ENCODE measurements at places on chromosomes 5 and 9.

GRCh38 chr5:180806351-180807011 is 3.9 kb upstream of the MGAT1 start:
- peak; percentile 33 for DNase-seq

GRCh38 chr9:129601082-129601674 is 19.7 kb downstream of the C9orf50 start:
- no peak for DNase-seq

GRCh38 chr5:142824391-142824790 is 54.2 kb downstream of the ARHGAP26 start:
- DNase-seq = no peak

DNA sequence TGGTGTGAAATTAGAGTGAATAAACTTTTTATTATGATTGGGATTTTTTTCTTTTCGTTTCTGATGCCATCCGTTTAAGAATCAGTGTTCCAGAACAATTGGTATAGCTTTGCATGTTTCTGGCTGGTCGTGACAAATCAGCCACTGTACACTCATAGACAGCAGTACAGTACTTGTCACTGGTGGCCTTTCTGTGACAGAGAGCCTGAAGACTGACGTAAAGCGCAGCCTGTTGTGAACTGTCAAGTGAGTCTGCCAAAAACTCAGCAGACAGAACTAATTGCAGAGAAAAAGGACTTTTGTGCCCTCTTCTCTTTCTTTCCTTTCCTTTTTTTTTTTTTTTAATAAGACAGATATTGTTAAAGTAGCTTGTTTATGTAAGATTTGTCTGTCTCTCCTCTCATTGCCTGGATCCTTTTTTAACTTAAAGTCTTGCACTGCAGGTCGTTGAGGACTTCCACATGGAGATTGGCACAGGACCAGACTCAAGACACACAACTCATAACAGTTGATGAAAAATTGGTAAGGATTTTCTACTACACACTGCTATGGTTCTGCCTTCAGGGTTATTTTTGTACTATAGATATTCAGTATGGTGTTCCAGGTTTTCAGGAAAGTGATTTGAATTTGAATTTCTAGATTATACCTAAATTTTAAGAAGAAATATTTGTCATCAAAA is 42.7 kb downstream of the NDUFS4 start:
- DNase-seq = peak; percentile 69

DNA sequence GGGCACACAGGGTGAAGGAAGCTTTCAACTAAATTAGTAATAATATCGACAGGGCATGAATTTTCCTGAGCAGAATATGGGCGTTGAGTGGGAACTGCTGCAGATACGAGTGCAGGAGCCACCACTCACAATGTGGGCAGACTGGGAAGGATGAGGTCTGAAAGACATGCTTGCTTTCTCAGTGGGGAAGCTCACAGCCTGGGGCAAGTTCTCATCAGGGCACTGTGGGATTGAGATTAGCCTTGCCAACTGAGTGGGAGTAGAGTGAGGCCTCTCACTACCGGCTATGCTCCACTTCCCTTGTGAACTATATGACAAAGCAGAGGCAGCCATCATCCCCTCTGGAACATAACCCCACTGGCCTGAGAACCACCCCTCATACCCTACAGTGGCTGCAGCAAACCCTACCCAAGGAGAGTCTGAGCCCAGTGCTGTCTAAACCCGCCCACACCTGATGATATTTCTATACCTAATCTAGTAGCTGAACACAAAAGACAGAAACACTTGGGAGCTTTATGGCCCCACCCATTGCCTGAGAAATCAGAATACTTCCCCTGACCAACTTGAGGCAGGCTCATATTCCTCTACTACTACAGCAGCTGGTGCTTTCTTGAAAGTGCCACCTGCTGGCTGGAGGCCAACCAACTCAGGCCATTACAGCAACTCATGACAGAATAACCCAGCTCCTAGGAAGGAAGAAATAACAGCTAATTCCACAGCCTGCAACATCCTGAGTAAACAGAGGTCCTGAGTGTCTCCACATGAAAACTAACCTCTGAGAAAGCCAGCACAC is 173.7 kb upstream of the SPEF2 start:
- DNase-seq = peak; percentile 34

- no peak for DNase-seq
Measured at GRCh38 chr9:106020186-106020585, 325.8 kb downstream of the TMEM38B start.

DNA sequence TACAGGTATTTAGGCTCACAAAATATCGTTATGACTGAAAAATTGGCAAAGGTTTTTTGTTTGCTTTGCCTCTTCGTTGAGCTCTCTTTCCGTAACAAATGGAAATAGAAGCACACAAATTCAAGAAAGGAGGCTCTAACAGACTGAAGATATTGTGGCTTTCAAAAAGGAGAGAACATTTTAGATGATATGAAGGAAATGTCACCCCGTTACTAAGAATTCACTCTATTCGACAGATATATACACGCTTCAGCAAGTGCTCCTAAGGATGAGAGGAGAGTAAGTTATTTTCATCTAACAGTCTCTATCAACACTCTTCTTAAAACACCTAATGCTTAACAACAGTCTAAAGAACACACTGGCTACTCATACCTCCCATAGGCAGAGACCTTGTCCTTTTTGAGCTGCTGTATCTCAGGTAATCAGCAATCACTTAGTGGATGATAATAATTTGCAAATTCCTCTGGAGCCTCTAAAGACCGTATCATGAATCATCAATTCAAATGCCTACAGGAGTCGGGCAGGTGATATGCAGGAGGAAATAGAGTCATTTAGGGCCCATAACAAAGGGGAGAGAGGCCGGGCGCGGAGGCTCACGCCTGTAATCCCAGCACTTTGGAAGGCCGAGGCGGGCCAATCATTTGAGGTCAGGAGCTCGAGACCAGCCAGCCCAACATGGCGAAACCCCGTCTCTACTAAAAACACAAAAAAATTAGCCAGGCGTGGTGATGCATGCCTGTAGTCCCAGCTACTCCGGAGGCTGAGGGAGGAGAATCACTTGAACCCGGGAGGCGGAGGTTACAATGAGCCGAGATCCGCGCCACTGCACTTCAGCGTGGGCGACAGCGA is 1.4 kb upstream of the HSDL2 start:
- DNase-seq = no peak

DNA sequence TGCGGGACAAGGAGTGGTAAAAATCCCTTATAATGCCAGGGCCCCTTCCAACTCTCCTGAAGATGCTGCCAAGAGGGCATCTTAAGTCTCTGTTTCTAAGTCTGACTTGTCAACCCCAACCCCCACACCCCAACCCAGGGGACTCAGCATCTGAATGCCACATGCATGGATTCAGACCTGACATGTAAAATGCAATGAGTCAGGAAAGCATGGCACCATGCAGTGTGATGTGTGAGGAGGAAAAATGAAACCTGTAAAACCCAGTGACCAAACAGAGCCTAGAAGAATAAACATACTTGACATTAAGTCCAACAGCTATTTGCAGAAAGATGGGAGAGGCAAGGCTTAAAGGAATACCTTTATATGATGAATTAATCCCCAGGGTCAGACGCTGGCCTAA is 112.4 kb downstream of the ASTN2 start:
- DNase-seq = no peak

GRCh38 chr9:105282870-105283621 is 38.6 kb downstream of the SLC44A1 start:
- DNase-seq = no peak

- DNase-seq = peak; percentile 77
Measured at GRCh38 chr9:98380065-98380681, 124.7 kb upstream of the TBC1D2 start.

GRCh38 chr5:143182901-143183820 is 220.3 kb downstream of the NR3C1 start:
- peak; percentile 32 for DNase-seq

DNA sequence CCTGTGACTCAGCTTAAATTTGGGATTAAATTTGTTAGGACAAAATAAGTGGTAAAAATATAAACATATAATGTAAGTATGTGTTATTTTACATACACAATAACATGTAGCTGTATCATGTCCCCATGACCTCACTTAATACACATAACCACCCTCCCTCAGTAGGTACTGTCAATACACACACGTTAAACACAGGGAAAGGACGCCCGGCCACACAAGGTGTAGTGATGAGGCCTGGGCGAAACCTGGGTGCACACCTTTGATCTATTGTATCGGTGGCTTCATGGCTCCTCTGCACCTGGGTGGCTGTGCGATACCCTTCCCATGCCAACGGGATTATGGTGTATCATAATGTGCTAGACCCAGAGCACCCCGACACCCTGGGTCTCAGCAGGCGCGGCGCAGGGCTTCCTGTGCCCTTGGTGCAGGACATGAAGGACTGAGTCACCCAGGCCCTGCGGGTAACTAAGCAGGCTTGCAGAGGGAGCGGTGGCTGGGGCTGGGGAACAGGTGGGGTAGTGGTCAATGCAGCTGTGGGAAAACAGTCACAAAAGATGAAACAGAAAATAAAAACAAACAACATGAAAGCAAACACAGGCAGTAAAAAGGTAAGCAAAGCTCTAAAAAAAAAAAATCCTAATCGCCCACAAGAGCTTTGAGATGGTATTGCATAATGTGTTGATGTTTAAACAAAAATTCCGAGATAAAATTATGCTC is 127.5 kb upstream of the RETREG1 start:
- DNase-seq = peak; percentile 41

GRCh38 chr9:2378266-2378665 is 243.3 kb upstream of the VLDLR start:
- DNase-seq = no peak

- DNase-seq = no peak
Measured at GRCh38 chr9:70156729-70157128, 102.0 kb upstream of the SMC5 start.

- DNase-seq = no peak
Measured at GRCh38 chr9:34027845-34028574, 20.7 kb downstream of the UBAP2 start.

- no peak for DNase-seq
Measured at GRCh38 chr5:83488271-83488670, 16.7 kb downstream of the VCAN start.

DNA sequence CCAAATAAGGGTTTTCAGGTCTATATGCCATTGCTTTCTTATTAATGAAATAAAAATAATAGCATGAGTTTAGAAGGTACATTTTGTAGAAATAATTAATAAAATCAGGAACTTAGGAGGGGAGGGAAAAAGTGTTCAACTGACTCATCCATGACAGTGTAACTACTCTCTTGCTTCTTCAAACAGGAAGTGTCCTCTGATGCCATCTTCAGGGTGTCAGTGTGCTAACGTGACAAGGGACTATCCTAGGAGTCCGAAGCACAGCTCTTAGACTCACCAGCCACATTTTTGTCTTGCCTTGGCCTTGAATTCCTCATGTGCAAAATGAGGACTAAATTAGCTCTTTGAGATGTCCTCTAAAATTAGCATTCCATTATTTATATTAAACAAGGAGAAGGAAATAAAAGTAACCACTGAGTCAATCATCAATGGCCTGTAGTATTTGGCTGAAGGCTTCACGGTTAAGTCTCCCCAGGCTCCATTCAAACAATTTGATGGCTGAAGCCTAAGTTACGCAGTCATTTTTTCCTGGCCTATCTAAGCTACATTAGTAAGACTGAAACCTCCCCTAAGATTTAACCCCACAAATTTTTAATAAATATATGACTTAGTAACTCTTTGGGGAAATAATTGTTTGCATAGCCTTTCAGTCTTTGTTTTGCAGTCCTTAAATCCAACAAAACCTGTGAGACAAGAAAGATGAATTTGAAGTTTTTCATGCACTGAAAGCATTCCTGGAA is 151.1 kb downstream of the ARL15 start:
- no peak for DNase-seq

DNA sequence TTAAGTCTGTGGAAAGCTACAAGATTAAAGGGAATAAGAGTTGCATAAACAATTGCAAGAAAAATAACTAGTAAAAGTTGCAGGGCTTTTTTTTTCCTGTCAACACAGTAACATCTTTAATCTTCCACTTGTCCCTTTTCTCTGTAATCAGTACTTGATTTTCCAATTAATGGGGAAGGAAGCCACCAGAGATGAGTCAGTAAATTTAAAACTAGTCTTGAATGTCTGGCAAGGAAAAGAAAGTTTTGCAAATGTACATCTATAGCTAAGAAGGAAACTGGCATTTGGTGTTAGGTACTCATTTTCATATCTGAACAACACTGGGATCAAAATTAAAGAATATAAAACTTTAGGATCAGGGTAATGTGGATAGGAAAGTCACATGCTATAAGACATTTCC is 17.1 kb downstream of the DAP start:
- no peak for DNase-seq

DNA sequence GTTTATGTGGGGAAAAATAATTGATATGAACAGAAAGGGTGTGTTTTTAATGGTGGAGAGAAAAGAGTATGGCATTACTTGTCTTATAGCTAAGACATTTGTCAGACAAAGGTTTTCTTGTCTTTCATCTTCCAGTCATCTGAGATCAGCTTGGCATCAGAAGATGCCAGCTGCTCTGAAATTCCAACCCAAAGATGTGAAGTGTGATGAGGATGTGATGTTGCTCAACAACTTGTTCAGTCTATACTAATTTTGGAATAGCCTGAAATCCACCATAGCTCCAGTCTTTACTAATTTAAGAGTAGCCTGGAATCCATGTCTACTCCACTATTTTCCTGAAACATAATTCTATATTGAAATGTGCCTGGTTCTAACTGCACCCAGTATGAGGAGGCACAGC is 182.3 kb downstream of the CFAP90 start:
- DNase-seq = no peak

- DNase-seq = no peak
Measured at GRCh38 chr5:32505756-32506155, 61.2 kb upstream of the ZFR start.

GRCh38 chr5:110507972-110508371 is 218.5 kb downstream of the TMEM232 start:
- DNase-seq = no peak

GRCh38 chr9:35683323-35683722 is 6.4 kb downstream of the TPM2 start:
- no peak for DNase-seq

GRCh38 chr5:83378624-83379289 is 92.8 kb upstream of the VCAN start:
- no peak for DNase-seq

GRCh38 chr5:66757834-66758371 is 161.7 kb downstream of the MAST4 start:
- DNase-seq = no peak

DNA sequence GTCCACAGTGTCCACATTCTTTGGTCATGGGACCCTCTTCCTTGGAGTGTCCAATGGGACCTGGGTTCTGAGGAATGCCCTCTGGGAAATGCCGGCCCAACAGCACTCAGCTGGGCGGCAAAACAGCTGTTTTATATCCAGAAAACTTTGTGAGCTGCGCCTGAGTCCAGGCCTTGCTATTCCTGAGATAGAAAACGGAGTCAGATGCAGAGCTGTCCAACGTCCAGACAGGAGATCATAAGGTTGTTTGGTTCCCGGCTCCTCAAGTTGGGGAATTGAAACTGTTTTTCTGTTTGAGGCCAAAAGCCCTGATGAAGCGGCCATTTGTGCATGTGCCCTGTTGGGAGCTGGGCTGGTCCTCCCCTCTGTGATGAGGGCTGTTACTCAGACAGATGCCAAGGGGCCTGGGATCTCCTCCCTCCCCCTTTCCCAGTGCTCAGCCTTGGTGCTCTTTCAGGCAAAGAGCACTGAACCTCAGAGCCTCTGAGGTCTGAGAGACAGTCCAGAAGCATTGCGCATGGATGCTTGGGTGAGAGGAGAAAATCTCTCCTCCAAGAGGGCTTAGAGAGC is 66.6 kb upstream of the GARNL3 start:
- no peak for DNase-seq

GRCh38 chr9:121860744-121861143 is 209.3 kb downstream of the DAB2IP start:
- DNase-seq = no peak
